T follicular helper cell (primary cell): ENCODE measurements at places on chromosomes 7 and 10.

DNA sequence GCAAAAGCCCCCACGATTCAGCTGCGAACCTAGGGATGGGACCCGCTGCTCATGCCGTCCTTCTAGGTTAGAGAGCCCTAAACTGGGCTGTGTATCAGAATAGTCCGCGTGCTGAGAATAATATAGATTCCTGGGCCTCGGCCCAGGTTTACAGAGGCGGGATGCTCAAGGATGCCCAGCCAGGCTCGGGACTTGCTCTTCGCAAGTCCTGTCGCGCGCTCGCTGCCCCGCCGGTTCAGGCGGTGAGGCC is 266 bp upstream of the STMP1 start:
- DNase-seq = no peak

DNA sequence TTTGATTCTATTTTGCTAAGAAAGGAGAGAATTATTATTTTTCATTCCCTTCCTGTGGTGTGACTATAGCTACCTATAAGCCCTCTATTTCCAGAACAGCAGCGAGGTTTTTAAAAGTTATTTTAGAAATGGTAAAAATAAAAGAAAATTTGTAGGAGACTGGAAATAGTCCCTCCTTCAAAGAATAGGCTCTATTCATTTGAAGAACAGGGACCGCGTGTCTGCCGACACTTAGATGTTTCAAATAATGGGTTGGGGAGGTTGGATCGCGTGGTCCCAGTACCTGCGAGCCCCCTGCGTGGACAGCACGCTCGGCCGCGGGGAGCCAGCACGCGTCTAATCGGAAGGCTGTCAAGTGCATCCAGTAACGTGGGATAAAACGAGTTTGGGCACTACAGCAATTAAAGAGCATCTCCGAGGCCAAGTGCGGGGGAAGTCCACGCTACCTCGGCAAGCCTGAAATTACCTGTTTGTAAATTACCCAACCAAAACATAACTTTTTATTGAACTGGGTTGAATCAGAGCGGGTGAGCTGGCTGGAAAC is 1.0 kb downstream of the CACNA2D1 start:
- DNase-seq = no peak

- DNase-seq = no peak
Measured at GRCh38 chr7:88312061-88312663, 5.5 kb upstream of the STEAP4 start.

DNA sequence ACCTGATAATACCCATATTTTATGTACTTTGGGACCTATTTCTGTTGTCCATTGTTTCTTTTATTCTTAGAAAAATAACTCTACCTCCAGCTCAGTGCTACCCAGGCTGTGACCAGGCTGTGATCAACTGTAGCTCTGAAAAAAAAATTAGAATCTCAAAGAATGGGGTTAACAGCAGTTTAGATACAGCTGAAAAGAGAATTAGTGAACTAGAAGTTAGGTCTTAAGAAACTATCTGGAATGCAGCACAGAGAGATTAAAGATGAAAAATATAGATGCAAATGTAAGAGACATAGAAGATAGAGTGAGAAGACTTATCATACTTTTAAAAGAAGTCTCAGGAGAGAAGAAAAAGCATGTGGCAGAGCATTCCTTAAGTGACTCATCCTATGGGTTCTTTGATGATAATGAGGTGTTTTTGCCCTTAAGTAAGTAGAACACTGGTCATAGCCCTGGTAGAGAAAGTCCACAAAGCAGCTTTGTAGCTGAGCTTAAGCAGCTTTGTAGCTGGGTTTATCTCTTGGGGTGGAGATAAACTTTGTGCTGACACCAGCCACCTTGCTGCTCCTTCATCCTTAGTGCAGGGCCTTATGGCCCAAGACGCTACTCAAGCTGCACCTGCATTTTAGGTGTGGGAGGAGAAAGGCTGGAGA is 27.3 kb upstream of the SFRP5 start:
- DNase-seq = no peak

DNA sequence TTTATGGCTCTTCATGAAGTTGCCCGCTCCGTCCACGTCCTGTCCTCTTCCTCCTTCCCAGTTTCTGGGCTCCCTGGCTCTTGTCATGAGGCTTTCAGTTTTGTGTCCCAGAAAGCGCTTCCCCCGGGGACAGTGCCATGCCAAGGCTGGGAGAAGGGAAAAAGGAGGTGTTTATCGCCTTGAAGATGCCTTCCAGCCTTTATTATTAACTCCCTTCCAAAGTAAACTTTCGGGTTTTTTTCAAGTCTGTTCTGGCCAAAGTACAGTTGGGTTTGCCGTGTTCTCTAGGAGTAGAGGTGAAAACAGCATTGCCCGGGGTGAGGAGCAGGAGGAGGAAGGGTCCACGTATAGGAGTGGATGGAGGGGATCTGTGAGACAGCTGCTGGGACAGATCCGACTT is 117.2 kb downstream of the CUX1 start:
- DNase-seq = no peak

DNA sequence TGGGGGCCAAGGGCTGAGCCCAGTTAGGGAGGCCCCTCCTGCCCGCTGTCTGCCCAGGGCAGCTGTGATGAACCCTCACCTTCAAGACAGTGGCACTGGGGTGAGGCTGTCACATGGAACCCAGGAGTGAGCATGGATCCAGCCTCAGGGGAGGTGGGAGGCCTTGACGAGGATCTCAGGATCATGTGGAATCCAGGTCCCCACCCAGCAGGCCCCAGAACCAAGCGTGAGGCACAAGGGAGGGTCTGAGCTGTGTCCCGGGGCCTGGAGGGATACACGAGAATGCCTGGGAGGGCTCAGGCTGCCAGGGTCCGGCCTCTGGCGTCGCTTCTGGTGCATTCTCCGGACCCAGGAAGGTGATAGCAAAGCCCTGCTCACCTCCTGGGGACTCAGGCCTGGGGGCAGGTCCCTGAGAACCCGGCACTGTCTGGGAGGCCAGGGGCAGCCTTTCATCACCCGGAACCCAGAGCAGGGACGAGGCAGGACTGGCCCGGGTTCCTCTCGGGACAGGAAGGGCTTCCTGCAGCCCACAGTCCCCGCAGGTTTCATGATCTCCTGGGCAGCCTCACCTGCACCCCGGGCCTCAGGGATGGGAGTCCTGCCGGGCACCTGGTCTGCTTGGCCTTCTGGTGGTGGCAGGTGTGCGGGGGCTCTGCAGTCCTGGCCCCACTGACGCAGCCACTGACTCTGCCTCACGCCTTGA is 17.5 kb downstream of the DPYSL4 start:
- DNase-seq = no peak

DNA sequence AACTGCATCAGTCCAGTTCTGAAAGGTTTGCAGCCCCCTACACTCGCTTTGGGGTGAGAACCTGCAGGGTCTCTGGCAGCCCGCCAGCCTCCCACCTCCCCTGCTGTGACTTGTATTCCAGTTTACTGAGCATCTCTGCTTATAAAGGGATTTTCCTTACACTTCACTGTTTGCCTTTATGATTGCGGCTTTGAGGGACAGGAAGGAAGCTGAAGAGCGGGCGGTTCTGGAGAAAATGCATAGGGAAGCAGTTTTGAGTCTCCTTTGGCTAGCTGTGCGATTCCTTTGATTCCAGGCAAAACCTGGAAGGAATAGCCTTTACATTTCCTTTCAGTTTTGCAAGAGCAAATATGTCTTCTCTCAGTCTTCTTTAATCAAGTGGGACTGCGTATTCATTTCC is 65.0 kb upstream of the TRIM8 start:
- DNase-seq = no peak

DNA sequence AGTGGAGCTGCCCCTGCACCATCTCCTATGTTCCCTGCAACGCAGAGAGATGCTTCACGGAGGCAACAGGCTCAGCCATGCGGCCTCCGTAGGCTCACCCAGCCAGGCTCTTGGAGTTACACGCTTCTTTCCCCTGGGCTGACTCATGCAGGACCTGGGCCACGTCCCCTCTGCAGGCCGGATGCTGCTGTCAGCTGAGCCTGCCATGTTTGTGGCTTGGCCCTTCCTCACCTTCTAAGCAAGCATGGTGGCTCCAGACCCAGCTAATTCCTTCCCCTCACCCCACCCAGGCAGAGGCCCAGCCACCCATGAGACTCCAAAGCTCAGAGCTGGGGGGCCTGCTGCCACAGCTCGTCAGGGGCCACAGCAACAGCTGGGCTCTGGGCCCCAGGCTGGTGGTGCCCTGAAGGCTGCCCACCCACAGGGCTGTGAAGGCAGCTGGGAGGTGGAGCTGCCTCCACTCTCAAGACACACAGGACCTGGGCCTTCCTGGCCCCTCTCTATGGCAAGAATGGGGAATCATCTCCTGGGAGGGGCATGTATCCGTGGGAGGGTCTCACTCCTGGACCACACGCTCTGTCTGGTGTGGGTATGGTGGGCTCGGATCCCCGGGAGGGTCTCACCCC is 219.6 kb downstream of the ELFN1 start:
- DNase-seq = no peak

DNA sequence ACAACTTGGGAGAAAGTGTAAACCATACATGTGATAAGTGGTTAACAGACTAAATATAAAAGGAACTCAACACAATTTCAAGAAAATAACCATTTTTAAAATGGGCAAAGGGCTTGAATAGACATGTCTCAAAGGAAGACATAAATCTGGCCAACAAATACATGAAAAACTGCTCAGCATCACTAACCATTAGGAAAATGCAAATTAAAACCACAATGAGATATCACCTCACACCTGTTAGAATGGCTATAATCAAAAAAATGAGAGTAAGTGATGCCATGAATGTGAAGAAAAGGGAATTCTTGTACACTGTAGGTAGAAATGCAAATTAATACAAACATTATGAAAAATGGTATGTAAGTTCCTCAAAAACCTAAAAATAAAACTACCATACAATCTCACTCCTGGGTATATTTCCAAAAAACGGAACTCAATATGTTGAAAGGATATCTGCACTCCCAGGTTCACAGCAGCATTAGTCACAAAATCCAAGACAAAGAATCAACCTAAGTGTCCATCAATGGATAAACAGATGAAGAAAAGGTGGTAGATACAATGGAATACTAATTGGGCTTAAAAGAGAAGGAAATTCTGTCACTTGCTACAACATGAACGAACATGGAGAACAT is 5.6 kb downstream of the SNX13 start:
- no peak for DNase-seq

GRCh38 chr10:6274040-6274439 is 71.3 kb downstream of the PFKFB3 start:
- DNase-seq = no peak

- no peak for DNase-seq
Measured at GRCh38 chr7:126637538-126637937, 615.2 kb downstream of the GRM8 start.

- DNase-seq = no peak
Measured at GRCh38 chr7:69820479-69821192, 222.4 kb downstream of the AUTS2 start.
